ENCODE measurements at places on chromosomes 11 and 22.

- DNase-seq = no peak
Observed at GRCh38 chr11:66848671-66849500, 5.6 kb downstream of the RCE1 start.

DNA sequence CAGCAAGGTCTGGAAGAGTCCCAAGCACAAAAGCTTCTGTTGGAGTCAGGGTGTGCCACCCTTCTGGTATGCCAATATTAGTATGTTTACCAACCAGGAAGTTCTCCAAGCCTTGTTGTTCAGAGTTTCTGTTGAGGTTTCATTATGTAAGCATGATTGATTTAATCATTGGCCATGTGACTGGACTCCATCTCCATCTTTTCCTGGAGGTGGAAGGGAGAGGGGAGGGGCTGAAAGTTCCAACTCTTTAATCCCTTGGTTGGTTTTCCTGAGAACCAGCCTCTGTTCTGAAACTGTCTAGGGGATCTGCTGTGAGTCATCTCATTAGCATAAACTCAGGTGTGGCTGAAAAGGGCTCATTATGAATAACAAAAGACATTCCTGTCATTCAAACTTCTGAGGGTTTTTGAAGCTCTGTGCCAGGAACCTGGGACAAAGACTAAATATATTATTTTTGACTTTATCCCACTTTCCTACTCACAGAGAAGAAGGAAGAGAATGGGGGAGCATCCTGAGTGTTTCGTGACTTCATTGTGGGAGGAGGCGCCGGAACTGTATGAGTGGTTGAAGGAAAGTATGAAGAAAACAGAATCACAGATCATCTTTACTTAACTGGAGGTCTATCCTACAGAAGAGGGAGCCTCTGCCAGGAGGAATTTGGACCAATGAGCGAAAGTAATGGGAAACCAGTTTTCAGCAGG, 138.2 kb downstream of the NECTIN1 start:
- DNase-seq = no peak

DNA sequence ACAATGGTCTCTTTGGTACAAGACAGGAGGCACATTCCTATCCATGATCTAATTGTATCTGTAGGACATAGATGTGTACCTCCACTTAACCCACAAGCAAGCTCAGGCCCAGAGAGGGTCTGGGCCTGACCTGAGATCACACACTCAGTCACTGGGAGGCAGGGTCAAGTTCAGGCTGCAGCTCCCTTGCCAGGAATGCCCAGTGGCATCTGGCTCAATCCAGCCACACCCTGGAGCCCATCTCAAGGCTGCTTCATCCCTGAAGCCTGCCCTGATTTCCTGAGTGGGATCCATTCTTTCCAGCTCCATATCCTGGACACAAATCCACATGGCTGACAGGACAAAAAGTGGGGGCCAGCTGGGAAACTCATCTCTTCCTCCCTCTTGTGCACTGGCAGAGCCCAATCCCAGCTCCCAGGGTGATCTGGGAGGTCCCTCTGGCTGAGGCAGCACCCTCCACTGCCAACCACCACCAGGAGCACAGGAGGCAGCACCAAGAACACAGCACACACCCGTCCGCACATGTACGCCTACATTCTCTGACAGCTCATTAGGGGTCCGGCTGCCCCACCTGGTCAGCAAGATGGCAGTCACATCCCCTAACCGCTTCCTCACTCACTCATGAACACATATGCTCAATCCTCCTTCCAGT, 39.2 kb upstream of the KLHL35 start:
- DNase-seq = no peak

GRCh38 chr22:41000941-41001721, 50.0 kb downstream of the RBX1 start:
- DNase-seq = no peak

DNA sequence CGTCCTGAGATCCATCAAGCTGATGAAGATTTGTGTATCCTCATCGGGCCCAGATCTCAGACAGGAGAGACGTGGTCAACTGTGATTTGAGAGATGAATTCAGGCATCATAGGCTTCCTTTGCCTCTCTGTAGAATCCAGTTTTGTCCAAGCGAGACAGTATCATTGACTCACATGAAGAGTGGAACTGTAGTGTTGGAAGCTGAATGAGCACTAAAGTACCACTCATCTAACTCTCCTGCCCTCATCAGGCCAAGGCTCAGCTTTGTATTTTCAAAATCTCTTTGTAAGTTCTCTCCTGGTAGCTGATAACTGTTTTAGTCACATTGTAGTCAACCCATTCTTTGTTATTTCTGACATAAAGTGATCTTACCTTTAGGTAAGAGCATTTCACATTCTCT, 85.1 kb downstream of the KIRREL3 start:
- DNase-seq = no peak

DNA sequence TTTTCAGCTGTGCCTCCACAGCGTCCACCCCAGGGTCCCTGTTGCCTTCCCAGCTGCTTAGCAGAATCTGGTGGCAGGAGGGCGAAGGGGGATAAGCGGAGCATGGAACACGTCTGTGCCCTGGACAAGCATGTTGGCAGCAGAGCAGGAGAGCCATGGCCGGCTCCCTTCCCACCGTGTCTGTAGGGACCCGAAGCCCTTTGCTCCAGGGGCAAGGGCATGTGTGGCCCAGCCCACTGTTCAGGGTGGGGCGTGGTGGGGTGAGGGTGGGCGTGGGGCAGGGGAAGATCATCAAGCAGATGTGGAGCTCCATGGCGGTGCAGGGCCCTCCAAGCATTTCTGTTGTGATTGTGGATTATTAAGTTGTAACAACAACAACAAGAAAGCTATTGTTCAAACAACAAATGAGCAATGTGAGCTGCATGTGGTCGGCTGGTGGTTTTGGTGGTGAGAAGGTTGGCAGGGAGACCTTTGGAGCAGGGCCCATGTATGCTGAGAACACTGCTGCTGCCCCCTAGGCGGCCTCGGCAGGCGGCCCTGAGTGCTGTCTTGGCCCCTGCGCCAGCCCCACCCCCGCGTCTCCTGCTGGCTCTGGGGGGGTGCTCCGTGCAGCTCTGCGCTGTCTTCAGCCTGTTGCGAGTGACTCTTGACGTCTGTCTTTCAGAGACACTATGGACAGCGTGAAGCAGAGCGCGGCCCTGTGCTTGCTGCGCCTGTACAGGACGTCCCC, 50.9 kb downstream of the AP2A2 start:
- DNase-seq = no peak

- DNase-seq = peak; percentile 14
Observed at GRCh38 chr22:42202669-42203068, 67.8 kb downstream of the TCF20 start.

GRCh38 chr11:47514825-47515647, 37.9 kb downstream of the CELF1 start:
- no peak for DNase-seq

DNA sequence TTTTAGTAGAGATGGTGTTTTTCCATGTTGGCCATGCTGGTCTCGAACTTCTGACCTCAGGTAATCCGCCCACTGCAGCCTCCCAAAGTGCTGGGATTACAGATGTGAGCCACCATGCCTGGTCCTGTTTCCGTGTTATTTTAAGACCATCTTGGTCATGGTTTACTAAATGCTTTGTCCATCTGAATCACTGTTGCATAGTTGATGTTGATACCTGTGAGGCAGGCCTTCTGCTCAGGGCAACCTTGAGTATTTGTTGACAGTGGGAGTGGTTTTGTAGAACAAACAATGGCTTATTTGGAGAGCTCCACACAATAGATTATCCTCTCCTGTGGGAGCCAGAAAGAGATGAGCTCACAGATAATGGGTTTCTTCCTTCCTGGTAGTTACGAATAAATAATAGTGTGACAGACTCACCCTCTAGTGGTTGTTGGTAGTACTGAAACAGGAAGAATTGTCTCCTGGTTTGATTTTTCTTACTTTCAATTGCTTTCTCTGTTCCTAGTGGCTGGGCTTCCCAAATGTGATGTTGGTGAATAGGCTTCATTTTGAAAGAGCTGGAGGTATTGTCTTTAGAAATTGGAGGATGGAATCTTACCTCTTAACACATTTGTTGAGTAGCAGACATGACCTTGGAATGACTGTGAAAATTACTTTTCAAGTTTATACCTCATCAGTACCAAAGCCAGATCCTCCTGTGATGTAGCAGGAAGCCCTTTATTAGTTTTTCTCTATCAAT, 39.0 kb downstream of the CTNND1 start:
- no peak for DNase-seq

DNA sequence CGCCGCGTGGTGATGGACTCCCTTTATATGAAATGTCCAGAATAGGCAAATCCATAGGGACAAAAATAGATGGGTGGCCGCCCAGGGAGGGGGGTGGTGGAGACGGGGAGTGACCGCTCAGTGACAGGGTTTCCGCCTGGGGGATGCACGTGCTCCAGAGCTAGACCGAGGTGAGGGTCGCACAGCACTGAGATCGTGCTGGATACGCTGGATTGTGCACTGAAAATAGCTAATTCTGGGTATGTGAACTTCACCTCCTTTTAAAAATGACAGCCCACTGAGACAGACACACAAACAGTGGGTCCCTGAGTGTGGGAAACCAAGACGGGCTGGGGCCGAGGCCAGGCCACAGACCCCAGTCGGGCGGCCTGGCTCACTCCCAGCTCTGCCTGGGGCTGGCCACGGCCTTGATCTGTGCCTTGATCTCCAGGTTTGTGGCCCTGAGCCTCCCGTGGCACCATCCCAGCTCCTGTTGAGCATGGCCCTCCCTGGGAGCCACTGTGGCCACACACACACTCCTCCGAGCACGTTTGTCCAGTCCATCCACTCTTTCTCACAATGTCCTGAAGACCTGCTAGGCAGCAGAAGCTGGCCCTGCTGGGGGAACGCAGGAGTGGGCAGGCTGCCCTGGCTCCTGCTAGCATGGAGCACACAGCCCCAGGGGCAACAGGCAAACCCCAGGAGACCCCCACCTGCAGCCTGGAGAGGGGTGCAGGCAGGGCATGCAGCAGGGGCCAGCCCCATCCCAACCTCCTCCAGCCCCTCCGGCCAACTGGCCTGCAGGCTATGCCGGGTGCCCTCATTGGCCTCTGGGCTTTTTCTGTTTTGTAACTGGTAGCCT, 41.0 kb upstream of the TH start:
- DNase-seq = no peak

- no peak for DNase-seq
Observed at GRCh38 chr11:111336062-111336461, 37.7 kb downstream of the POU2AF3 start.

GRCh38 chr11:71995726-71996291, 2.9 kb upstream of the IL18BP start:
- no peak for DNase-seq

DNA sequence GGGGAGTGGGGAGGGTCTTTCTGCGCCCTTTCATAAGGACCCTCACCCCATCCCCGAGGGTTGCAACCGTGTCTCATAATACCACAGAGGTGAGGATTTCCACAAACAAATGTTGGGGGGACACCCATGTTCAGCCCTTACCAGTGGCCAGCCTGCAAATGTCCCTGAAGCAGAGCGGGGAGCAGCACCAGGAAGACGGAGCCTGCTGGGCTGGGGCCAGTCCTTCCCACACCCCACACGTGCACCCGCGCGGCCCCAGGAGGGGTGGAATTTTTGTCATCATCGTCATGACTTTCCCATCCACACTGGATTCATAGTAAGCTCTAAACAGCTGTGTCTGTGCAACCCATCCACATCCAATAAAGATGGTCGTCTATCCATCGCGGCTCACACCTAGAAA, 409.8 kb downstream of the BRD1 start:
- DNase-seq = no peak

DNA sequence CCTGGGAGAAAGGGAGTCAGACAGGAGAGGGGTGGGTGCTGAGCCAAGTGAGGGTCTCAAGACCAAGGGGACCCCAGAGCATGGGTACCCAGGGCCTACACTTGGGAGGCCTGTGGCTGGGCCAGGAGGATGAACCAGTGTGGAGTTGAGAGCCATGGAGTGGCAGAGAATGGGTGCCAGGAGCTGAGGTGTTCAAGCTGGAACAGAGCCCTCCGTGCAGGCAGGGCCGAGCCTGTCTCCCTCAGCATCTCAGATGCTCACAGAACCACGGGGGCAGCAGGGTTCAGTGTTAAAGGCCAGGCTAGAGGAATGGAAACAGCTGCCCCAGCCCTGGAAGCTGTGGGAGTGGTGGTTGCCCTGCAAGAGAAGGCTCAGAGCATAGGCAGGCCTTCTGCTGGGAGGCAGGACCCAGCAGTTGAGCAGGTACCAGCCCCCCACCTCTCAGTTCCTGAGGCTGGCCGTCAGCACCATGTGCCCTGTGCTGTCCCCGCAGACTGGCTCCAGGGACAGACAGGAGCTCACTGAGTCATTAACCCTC, 32.3 kb downstream of the RSPH14 start:
- no peak for DNase-seq

- DNase-seq = no peak
Observed at GRCh38 chr11:110176366-110177085, 83.3 kb downstream of the ZC3H12C start.

DNA sequence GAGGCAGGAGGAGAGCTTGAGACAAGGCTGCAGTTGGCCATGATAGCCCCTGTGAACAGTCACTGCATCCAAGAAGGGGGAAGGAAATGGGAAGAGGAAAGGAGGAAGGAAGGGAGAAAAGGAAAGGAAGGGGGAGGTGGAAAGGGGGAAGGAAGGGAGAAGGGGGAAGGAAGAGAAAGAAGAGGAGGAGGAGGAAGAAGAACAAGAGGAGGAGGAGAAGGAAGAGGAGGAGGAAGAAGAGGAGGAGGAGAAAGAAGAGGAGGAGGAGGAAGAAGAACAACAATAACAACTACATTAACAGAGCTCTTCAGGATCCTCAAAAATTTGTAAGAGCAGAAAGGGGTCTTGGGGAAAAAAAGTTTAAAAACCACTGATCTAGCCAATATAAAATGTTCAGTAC, 5.2 kb downstream of the RAB6A start:
- DNase-seq = no peak

GRCh38 chr11:121453589-121454299, 977 bp upstream of the SORL1-AS1 start:
- DNase-seq = no peak

DNA sequence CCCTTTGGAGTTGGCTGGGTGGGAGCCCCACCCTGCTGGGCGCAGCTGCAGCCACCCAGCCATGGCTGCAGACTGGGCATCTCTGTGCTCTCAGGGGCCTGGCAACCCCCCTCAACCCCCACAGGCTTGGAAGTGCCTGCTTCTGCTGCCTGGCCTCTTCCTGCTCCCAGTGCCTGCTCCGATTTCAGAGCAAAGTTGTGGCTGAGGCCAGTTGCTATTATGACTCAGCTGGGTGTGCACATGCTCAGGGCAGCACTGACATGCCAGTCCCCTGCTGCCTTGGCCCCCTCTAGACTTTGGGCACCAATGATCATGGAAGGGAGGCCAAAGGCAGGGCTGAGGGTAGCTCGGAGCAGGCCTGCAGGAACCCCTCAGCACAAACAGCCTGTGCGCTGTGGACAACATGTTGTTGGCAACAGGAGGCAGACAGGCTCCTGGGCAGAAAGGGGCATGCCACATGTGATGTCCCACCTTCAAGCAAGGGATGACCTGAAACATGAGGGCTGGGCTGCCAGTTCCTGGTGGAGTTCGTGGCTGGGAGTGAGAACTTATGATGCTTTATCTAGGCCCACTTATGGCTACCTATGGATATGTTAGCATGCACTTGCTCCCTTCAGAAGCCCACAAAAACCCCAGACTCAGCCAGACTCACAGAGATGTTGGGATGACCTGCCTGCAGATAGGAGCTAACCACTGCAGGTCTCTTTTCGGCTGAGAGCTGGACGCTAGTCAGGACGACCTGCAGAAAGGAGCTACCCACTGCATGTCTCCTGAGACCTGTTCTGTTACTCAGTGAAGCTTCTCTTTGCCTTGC, 96.4 kb upstream of the AMOTL1 start:
- DNase-seq = no peak
